ENCODE measurements at places on chromosomes 4 and X. TPM values are rescaled to one million over a fixed set of nuclear protein-coding genes. Genes with fewer than 3 reads are reported as not detected.

The FGD1 gene
- polyA plus RNA-seq: 11.7 TPM

The AIFM1 gene
- polyA plus RNA-seq: 27.4 TPM

The TMSB15A gene
- polyA plus RNA-seq: 30.5 TPM

The TRIM61 gene
- polyA plus RNA-seq: 1.6 TPM

The SOX3 gene
- polyA plus RNA-seq: 0.03 TPM

The SSX2B gene
- polyA plus RNA-seq: not detected

The LINC00632 gene
- polyA plus RNA-seq: 21.9 TPM

The F8A3 gene
- polyA plus RNA-seq: 2.0 TPM

The SYN1 gene
- 0.56 TPM for polyA plus RNA-seq

The SPANXN2 gene
- polyA plus RNA-seq: not detected

The CLDN2 gene
- 0.03 TPM for polyA plus RNA-seq

The FAM47C gene
- not detected for polyA plus RNA-seq

DNA sequence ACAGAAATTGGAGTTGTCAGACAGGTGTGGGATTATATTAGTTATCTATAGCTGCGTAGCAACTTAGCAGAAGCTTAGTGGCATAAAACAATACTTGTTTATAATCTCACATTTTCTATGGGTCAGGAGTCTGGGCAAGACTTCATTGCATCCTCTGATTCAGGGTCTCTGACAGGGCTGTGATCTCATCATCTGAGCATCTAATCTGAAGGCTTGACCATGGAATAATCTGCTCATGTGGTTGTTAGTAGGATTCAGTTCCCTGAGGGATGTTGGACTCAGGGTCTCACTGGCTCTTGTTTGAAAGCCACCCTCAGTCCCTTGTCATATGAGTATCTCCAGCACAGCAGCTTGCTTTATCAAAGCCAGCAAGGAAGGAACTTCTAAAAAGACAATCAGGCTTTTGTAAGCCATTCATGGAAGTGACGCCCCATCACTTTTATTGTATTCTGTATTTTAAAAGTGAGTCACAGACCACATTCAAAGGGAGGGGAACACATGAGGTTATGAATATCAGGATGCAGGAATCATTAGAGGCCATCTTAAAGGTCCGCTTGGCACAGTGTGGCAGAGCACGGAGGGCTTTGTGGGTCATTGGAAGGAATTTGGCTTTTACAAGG lies 37.2 kb upstream of the FAM9B start:
- peak; percentile 44 for DNase-seq

- DNase-seq: no peak
Observed at GRCh38 chr4:155929833-155930232, 23.8 kb downstream of the CTSO start.

GRCh38 chr4:157043131-157043530 lies 32.8 kb upstream of the GLRB start:
- DNase-seq: peak; percentile 51

DNA sequence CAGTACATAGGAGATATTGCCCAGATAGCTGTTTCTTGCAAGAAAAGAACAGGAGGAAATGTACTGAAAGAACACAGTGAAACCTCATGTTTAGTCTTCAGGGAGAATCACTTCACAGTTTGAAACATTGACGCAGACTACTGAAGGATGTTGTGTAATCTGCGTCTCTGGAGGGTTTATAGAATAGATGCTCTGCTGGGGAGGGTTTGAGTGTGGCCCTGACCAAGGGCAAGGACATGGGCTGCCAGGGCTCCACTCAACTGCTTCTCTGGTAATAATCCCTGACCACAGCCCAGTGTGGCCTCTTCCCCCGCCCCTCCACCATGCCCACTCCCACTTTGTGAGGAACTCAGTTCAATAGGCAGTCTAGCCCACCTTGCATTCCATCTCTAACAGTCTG lies 15.8 kb upstream of the ACE2 start:
- no peak for DNase-seq

GRCh38 chr4:11106190-11106589 lies 322.5 kb downstream of the HS3ST1 start:
- DNase-seq: no peak

DNA sequence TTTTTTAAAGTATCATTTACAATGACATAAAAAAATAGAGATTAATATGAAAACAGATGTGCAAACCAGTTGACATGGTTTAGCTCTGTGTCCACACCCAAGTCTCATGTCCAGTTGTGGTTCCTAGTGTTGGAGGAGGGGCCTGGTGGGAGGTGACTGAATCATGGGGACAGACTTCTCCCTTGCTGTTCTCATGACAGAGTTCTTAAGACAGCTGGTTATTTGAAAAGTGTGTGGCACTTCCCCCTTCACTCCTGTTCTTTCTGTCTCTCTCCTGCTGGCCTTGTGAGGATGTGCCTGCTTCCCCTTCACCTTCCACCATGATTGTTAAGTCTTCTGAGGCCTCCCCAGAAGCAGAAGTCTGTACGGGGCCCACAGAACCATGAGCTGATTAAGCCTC lies 23.8 kb downstream of the CNOT6L start:
- no peak for DNase-seq

- no peak for DNase-seq
Observed at GRCh38 chr4:85741381-85741780, 266.4 kb downstream of the ARHGAP24 start.

DNA sequence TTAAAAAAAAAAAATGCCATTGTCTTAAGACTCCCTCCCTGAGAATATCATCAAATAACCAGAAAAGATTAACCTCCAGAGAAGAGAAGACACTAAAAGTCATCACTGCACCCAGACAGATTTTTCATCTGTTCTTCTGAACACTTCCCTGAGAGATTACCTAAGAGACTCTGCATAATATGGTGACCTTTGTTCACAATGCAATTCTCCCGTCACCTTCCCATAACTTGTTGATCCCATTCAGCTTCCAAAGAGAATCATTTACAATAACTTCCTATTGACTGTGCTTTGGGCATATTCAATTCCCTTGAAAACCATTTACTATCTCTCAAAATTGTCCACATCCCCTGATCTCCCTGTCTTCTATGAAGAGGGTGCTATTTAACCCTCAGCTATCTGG lies 85.1 kb upstream of the SMAD1 start:
- no peak for DNase-seq

DNA sequence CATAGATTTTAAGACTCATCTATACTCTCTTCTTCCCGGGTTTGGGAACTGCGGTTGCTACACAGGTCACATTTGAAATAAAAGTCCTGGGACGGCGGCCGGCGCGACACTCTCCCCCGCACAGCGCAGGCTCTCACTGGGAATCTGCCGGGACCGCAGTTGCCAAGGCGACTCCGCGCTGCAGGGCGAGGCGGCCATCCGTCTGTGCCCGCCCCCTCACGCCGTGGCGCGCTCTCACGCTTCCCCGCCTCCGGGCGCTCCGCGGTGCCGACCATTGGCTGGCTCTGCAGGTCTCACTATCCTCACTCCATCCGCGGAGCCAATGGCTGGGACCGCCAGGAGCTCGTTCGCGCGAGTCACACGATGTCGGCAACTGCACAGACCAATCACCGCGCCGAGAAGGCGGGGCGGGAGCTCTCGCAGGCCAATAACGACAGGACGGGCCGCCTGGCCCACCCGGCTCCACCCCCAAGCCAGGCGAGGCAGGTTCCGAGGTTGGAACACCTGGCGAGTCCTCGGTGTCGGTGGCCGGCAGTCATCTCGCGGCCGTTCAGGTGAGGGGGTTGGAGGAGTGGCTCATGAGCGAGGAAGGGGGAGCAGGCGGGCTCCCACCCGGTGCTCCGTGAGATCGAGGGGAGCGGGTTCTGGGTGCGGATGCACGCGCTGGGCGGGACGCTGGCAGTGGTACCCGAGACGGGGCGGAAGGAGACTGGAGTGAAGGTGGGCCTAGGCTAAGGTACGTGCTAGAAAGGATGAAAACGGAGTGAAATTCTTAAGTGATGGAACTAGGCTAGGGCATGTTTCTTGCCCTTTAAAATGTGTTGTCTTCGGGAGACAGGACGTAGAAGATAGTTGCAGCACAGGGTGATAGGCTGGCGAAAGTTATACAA lies at the start of gene MSMO1:
TSS of gene MSMO1 (plus strand) at position 459 of the 890 bp plus-strand sequence. CDS start 5,702 bp downstream, outside the sequence.
- peak; percentile 99 for DNase-seq

GRCh38 chr4:105133976-105134375 lies 12.7 kb upstream of the TET2 start:
- no peak for DNase-seq

GRCh38 chr4:26763648-26764047 lies 97.0 kb upstream of the STIM2 start:
- no peak for DNase-seq

GRCh38 chr4:340011-340410 lies 2.4 kb downstream of the ZNF141 start:
- DNase-seq: no peak

DNA sequence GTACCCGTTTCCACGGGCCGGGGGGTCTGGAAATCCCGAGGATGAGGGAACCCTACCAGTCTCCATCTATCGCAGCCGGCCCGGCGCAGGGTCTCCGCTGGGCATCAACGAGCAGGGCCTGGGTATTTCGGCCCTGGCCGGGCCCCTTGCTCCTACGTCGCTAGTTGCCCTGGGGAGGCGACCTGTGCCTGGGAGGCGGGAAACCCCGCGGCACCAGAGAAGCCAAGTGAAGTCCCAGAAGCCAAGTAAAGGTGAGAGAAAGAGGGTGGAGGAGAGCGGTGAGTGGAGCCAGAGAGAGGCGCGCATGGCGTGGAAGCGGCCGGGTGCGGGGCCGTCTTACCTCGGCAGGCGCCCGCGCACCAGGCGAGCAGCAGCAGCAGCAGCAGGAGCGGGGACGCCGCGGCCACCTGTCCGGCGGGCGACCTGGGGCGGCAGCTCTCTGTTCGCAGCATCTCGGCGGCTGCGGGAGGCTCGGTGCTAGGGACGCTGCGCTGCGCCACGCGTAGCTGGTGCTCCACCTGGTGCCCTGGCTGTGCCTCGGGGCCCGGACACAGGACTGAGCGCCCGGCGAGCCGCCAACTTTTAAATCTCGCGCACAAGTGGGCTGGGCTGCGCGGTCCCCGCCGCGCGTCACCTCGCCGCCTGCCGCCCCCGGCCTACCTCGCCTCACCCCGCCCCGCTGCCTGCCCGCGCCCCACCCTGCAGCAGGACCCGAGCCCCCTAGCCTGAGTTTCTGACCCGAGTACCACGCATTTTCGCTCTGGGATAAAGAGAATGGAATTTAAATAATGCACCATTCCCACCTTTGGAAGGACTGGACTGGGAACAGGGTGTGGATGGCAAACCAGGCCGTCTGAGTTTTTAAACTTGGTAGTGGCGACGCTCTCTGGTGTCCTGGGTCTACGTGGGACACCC lies at the start of gene NMU:
TSS of gene NMU (minus strand) at position 558 of the 915 bp plus-strand sequence. CDS start at position 452, 106 bp downstream.
- no peak for DNase-seq

DNA sequence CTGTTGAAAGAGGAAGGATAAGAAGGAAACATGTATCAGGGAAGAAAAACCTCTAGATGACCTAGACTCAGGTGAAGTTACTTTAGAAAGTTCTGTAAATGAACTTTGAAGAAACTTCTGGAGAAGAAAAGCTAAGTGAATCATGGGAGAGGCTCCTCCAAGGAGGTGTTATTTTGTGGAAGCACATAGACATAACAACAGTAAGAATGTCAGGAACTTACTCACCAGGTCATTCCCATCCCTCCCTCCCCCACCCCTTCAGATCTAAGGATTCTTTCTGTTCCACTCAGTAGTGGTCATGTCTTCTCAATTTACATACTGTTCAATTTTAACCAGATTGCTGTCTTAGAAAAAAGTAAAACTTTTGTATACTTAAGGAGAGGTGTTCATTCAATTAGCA lies 310.5 kb upstream of the DDX53 start:
- peak; percentile 23 for DNase-seq

- no peak for DNase-seq
Observed at GRCh38 chrX:124346117-124346876, at the start of gene SH2D1A. SH2D1A (plus strand) TSS chrX:124346563; CDS start chrX:124346643, 80 bp downstream.

DNA sequence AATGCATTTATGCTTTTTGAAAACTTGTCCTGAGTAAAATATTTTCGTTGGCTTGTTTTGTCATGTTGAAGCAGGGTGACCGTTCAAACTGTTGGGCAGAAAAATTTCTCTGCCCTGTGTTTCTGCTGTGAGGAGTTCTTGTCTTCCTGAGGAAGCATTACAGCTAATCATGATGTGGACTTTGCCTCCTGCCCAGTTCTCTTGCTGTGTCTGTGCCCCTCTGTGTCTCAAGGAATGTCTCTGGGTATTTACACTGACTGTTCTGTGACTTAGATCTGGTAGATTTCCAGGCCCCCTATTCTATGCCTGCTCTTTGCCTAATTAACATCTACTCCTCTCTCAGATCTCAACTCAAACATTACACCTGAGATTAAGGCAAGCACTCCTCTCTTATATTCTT lies 30.4 kb upstream of the RPL34 start:
- DNase-seq: no peak

GRCh38 chr4:25330905-25331808 lies 18.6 kb downstream of the ZCCHC4 start:
- no peak for DNase-seq

- DNase-seq: no peak
Observed at GRCh38 chrX:1545776-1546408, 8.9 kb upstream of the P2RY8 start.

DNA sequence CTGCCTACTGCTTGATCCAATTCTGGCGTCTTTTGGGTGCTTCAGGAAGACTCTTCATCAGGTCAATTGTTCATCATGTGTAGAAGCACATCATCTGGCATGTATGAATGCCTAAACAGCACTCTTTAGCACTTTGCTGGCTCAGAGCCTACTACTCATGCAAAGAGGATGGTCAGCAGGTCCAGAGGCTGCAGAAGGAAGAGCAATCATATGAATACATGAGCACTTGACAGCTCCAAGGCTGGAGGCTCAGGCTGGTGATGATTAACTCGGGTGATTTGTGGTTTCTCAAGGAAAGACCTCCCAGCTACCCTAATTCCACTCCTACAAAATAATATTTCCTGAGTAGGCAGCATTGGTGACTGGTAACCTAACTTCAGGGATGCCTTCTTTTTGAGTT lies 103.8 kb upstream of the CXCL13 start:
- DNase-seq: no peak

DNA sequence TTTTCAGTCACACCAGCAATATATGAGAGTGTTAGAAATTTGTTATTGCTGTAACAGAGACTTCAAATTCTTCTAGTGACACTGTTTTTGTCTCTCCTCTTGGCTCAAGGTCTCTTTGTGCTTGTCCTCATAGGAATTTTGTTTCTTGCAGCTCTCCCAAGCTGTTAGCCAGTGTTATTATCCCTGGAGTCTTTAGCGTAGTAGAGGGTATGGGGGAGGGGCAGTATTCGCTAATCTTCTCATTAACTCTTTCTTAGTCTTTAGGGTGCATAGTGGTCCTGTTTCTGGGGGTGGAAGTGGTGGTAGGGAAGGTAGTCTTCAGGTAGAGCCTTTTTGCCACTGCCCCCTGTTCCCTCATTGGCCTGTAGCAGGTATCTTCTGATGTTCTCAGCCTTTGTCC lies 79.4 kb downstream of the JADE3 start:
- DNase-seq: no peak

DNA sequence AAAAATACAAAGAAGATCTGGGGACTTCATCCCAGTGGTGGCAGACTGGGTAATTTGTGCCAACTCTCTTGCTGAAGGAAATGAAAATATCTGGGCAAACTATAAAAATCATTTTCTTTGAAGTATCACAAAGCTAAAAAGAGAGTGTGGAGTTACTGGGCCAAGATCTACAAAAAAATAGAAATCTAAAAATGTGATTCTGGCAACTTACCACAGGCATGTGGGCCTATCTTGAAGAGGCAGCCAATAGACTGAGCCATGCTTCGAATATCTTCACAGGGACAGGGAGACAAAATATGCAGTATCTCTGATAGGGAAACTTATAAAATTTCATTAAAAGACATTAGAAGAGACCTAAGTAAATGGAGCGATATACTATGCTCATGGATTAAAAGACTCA lies 168.8 kb downstream of the RCHY1 start:
- peak; percentile 72 for DNase-seq

All from IMR-90 (cell line).